CD8-positive, alpha-beta memory T cell (primary cell): ENCODE measurements at places on chromosomes 5 and 9.

- peaks cover 18% of the 10 kb centered on the region for H3K4me1 ChIP-seq
- H3K36me3 ChIP-seq: peaks cover 60% of the 10 kb centered on the region
- H3K27me3 ChIP-seq: no peaks in the 10 kb centered on the region
- no peak for DNase-seq
These were observed 16.6 kb downstream of the SQSTM1 start for GRCh38 chr5:179837076-179838011.

GRCh38 chr9:121478816-121479676 is 20.6 kb downstream of the GGTA1 start:
- no peaks in the 10 kb centered on the region for H3K36me3 ChIP-seq
- H3K4me3 ChIP-seq: no peak overlapping the region
- H3K27ac ChIP-seq: no peak overlapping the region
- DNase-seq: no peak
- peaks cover 5% of the 10 kb centered on the region for H3K27me3 ChIP-seq

DNA sequence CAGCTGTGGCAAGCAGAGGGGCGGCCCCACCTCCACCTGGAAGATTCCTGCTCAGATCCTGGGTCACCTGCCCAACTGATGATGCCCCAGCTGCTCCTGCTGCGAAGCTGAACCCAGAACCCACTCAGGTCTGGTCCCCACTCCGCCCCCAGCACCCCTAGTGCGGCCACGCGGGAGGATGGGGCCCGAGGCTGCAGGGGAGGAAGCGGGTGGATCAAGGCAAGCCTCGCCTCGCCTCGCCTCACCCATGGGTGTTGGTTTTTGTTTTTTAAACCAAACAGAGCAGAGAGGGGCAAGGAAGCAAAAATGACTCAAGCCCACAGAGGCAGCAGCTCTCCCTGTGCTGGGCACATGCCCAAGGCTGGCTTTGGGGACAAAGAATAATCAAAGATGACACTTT is 23.2 kb downstream of the ABO start:
- H3K4me1 ChIP-seq: peaks cover 3% of the 10 kb centered on the region
- H3K27me3 ChIP-seq: no peaks in the 10 kb centered on the region
- no peak overlapping the region for H3K4me3 ChIP-seq
- H3K27ac ChIP-seq: no peak overlapping the region

DNA sequence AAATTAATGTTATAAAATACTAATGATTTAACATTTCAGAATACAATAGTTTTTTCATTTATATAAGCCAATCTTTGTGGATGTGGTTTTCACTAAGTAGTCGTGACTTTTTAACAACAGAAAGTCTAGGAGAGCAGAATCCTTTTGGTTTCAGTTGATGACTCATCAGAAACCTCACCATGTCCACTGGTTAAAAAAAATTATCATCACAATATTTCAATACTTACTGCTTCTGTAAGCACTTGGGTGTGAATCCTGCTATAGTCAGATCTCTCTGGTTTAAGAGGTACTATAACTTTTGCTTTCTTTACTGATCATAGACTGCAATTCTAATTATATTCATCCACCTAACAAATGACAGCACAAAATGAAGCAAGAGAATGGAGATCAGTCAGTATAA is 77.2 kb downstream of the MRPS30 start:
- no peak overlapping the region for H3K4me3 ChIP-seq
- no peaks in the 10 kb centered on the region for H3K4me1 ChIP-seq
- DNase-seq: no peak
- H3K36me3 ChIP-seq: no peaks in the 10 kb centered on the region
- no peaks in the 10 kb centered on the region for H3K27me3 ChIP-seq
- H3K27ac ChIP-seq: no peak overlapping the region

GRCh38 chr5:134510970-134511795 is 14.3 kb upstream of the JADE2 start:
- H3K27ac ChIP-seq: no peak overlapping the region
- peaks cover 7% of the 10 kb centered on the region for H3K4me1 ChIP-seq
- no peaks in the 10 kb centered on the region for H3K27me3 ChIP-seq
- H3K36me3 ChIP-seq: no peaks in the 10 kb centered on the region

GRCh38 chr9:102047549-102047948 is 309.1 kb upstream of the GRIN3A start:
- no peak overlapping the region for H3K27ac ChIP-seq
- DNase-seq: no peak
- no peaks in the 10 kb centered on the region for H3K4me1 ChIP-seq
- no peaks in the 10 kb centered on the region for H3K27me3 ChIP-seq

DNA sequence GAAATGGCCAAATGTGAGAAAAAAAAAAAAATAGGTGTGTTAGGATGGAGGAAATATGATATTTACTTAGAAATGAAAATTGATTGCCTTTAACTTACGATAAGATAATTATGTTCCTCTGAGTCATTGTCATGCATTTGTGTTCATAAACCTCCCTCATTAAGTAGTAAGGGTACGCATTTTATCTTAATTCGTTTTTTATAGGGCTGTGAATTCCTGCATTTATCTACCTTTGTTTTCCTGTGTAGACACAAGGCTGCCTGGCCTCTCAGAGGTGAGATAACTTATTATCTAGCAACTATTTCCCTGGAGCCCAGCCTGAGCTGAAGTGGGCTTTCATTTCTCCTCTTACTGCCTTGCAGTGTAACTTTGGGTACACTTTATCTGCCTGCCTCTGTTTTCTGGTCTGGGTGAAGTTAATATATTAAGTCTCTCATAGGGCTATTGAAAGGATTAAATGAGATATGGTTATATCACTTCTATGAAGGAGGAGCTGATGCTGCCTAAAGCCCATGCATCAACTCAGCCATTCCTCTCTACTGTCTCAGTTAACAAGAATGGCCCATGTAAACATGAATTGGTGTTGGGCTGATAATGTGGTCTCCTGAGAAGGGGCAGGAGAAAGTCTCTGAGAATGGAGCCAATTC is 103.8 kb upstream of the KLF4 start:
- H3K27ac ChIP-seq: no peak overlapping the region
- no peaks in the 10 kb centered on the region for H3K36me3 ChIP-seq
- no peak overlapping the region for H3K4me3 ChIP-seq
